ENCODE measurements at places on chromosomes 13 and 19.

- no peak for DNase-seq
Observed at GRCh38 chr13:44373601-44374347, at the start of gene SERP2. Gene SERP2, plus strand, starts transcription at chr13:44373824. Its CDS starts 202 bp downstream, at chr13:44374026.

- no peak for DNase-seq
Observed at GRCh38 chr13:30752201-30752797, 17.0 kb downstream of the ALOX5AP start.

GRCh38 chr19:19670070-19670551, 1.5 kb downstream of the ZNF101 start:
- no peak for DNase-seq

DNA sequence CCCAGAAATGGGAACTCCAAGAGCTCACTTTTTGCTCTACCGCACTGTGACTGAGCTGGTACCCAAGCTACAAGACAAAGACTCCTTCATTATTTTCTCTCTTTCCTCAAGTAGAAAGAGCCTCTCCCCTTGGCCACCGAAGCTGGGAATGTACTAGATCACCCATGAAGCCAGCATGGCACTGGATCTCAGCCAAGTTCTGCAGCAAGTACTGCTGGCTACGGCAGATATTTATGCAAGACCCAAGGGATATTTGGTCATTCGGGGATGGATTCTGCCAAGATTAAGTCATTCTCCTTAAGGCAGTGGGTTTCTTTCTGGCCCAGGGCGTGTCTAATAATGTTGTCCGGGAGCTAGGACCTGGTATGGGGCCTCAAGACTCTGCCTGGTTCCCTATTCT, 633.5 kb downstream of the SLITRK1 start:
- no peak for DNase-seq

DNA sequence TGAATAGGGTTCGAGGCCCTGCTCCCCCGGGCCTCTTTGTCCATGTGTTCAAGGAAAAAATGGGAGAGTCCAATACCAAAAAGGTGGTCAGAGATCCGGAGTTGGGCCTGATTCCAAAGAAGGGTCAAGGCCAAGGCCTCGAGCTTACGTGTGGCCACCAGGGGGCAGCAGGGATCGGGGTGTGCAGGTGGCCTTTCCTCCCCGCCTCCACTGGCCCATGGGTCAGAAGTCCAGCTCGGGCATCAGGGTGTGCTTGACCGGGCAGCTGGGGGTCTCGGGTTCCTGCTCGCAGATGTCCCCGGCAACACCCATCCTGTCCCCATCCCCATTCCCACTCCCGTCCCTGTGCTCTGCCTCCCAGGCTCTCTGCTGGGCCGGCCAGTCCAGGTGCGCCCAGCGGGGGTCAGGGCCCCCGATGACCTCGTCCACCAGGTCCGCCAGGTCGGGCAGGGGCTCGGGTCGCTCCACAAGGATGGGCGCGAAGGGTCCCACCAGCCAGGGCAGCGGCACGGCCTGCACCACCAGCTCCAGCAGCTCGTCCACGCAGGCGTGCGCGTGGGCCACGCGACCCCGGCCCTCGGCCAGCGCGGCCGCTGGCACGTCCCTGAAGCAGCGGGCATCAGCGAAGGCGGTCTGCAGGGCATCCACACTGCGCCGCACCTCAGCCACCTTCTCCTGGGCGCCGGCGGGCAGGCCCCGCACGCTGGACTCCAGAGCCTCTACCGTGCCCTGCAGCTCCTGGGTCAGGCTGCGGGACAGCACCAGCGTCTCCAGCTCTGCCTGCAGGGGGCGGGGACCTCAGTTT, 5.2 kb upstream of the PLIN4 start:
- no peak for DNase-seq

GRCh38 chr19:407511-408440, 1.2 kb downstream of the C2CD4C start:
- DNase-seq: no peak

DNA sequence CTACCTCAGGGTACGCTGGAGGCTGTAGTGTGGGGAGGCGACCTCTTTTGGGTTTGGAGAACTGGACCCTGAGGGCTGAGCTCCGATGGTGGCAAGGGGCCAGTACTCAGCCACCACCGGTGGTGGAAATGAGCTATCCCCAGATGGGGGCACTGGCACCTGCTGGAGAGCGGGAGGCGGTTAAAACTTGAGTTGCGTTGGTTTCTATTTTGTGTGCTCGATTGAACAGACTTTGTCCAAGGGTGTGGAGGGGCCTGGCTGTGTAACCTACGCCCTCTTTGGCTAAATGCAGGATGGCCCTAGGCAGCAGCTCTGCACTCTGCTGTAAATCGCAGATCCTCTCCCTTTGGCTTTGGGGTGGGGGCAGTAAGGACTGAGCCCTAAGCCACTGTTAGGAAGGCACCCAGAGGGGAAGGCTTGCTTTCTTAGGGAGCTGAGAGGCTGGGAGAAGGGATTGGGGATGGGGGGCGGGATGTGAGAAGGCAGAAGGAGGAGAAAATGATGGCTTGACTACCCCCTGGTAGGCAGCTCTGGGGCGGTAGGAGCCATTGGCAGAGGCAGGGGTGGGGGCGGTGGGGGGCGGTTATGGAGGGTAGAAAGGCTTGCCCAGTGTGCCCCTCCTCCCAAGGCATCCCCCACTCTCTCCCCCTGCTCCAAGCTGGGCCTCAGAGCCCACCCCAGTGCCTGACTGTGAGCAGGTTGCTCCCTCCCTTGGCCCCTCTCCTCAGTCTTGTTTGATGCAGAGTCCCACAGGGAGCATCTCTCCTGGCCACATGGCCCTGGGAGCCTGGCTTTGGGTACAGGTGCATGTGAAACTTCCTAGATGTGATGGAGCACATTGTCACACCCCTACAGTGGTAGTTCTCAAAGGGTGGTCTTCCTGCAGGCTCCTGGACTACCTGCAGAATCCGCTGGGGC, 5.0 kb downstream of the VSTM2B start:
- no peak for DNase-seq

GRCh38 chr19:12664406-12665280, 1.9 kb downstream of the MAN2B1 start:
- no peak for DNase-seq
